DMS79 treated with DMSO at 0.1 percent for 48 hours (cell line): ENCODE measurements at places on chromosomes 4 and X.

DNA sequence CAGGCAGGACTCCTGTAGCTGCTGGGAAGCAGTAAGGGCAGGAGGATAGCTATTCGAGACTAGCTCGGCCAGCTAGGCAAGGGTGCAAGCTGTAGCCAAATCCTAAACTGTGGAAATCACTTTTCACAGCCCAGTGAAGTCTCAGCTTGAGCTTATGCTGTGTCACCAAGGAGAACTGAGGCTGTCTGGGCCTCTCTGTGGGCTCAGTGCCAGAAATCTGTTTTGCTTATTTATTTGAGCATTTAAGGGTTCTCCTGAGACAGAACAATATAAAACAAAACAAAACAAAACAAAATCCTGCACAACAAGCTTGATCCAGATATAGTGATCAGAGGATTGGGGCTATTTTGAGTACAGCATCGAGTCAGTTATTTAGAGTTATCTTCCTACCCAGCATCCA, 97.5 kb downstream of the FANCB start:
- no peak for DNase-seq

GRCh38 chr4:53195815-53196661, 169.8 kb downstream of the SCFD2 start:
- no peak for DNase-seq

DNA sequence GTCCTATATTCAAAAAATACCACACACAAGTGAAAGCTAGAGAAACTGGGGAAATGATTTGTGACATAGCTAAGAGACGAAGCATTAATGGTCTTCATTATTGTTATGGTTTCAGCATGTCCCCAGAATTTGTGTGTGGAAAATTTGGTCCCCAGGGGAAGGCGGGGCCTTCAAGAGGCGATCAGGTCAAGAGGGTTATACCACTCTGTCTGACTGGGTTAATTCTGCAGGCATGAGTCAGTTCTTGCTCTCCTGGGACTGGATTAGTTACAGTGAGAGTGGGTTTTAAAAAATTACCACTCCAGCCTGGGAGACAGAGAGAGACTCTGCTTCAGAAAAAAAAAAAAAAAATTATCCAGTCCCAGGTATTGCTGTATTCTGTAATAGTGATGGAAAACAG, 2.1 kb upstream of the MTNR1A start:
- no peak for DNase-seq

DNA sequence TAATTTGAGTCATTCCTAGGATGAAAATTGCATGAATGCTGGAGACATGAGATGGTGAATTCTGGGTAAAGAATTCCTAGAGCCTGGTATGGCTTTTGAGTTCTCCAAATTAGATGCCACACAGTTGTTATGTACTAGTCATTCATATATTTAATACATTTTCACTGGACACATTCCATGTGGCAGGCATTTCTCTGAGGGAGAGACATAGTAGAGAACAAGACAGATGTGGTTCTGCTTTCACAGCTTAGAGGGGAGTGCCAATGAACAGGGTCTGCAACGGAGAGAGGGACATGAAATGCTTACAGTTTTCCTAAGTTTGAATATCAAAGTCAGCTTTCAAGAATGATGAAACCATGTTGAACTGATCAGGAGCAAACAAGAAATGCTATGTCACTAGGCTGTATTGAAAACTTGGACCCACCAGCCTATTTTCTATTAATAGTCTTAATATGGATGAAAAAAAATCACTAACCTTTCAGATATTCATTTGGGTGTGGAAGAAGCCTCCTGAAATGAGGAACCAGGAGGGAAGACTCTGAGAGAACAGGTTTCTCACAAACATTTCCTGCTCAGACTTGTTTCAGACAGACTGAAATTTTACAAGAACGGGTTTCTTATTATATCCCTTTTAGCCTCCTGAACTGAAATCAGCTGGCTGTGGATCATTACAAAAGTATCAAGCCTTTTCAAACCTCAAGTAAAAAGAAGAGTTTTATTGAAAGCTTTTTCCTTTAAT, 276.0 kb upstream of the TET2 start:
- DNase-seq: no peak

DNA sequence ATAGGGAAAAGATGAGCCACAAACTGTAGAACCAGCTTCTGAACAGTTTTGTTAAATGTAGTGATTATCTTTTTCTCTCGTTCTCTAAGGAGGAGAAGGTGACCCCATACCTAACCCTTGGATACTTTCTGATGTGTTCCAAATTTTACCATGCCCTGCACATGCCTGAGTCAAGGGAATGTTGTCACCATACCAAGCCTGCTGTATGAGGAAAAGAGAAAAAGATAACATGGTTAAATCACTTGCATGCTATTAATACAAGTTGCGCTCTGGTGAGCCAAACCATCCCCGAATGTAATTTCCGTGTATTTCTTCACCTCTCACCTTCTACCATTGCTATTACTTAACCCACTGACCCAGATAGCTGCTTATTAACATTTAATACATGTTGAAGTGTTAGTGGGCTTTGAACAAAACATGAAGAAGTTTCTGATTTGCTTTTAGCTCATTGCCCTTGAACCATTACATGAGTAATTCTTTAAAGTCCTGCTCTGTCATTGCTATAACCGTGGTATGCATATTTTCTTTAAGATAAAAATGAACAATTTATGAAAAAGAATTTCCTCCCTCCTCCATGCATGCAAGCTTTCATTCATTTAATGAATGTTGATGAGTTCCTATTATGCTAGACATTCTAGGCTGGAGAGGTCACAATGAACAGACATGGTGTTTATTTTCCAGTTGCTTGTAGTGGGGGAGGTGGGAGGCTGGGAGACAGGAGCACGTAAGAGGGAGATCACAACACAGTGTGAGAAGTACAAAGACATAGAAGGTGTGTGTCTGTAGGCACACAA, 13.6 kb upstream of the KIT start:
- no peak for DNase-seq

GRCh38 chr4:77232653-77233052, 75.6 kb downstream of the CCNG2 start:
- no peak for DNase-seq

- DNase-seq: no peak
Observed at GRCh38 chr4:64780664-64781063, 371.4 kb upstream of the TECRL start.

GRCh38 chrX:53230116-53230515, 5.1 kb upstream of the KDM5C start:
- DNase-seq: no peak

- no peak for DNase-seq
Observed at GRCh38 chr4:147769386-147769785, 37.5 kb downstream of the ARHGAP10 start.
